ENCODE measurements at places on chromosomes 3 and 15.

- no peak for DNase-seq
Observed at GRCh38 chr3:25749031-25749581, 34.1 kb downstream of the NGLY1 start.

- DNase-seq, result no peak
Observed at GRCh38 chr3:48413086-48413485, 16.8 kb downstream of the PLXNB1 start.

DNA sequence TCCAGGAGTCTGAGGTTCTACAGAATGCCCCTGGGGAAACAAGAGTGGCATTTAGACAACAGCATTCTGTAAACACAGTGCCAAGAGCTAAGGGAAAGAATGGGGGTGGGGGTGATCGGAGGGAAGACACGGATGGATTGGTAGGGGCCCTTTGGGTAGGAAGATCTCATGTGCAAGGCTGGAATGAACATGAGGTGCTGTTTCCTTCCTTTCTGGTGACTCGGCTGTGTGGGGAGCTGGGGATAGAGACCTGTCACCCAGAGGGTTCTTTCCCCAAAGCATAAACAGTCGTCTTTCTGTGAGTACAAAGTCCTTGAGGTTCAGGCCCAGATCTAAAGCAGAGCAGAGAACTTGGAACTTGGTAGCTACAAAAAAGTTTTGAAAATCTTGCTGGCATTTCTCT, 11.7 kb downstream of the TPM1 start:
- DNase-seq, result no peak

GRCh38 chr3:105521770-105522169, 155.1 kb downstream of the ALCAM start:
- no peak for DNase-seq

DNA sequence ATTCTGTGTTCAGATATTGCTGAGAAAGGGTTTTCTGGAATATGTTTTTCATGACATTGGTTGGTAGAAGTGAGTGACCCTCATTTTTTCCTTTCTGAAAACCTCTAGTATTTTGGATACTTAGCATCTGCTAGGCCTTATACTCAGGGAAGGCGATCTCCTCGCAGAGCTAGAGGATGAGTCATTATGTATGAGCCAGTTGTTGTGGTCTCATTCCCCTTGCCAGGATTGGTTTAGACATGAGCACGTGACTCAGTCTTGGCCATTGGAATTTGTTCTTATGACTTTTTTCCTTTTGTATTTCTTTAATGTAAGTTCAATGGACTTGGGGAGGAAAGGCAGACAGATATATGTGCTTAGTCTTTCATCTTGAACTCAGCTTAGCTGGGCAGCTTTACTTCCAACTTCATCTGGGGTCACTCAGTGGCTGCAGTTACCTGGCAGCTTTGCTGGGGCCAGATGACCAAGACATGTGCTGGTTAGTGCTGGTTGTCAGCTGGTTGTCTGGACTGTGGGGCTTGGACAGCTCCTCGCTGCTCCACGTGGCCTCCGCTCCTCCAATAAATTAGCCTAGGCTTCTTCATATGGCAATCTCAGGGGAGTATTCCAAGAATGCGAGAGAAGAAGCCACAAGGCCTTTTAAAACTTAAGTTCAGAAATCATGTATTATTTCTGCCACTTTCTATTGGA, 207.5 kb downstream of the IL20RB start:
- DNase-seq, result no peak

DNA sequence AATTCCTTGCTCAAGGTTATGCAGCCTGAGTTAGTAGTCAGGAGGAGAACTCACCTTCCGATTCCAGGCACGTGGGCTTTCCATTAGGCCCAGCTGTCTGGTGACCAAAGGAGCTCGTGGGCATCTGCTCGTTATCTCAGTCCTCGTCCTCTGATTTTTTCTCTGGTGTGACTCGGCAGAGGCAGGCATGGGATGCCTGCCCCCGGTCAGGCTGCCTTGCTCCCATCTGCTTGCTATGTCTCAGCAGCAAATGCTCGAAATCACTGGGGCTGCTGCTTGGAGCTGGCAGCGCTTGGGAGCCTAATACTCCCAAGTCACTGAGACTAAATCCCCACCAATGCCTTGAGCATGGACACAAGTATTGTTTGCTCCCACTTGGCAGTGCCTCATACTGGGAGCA, 84.5 kb upstream of the NMNAT3 start:
- DNase-seq, result no peak

DNA sequence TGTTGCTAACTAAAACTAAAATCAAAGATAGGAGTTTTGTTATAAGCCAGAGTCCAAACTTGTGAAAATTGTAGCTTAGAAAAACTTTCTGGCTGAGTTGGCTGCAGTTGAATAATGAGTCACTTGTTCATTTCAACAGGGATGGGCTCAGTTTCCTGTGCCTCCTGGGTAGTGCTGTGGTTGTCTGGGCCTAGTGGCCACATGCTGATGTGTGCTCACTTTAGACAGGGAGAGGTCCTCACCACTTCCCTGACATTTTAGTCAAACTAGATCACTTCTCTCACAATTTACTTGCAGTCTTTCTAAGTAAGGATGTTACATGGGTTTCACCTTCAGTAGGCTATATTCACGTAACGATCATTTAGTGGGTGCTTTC, 6.3 kb upstream of the UBE2Q2 start:
- DNase-seq, result no peak

GRCh38 chr15:46117071-46117470, 482.2 kb downstream of the SQOR start:
- DNase-seq, result no peak

DNA sequence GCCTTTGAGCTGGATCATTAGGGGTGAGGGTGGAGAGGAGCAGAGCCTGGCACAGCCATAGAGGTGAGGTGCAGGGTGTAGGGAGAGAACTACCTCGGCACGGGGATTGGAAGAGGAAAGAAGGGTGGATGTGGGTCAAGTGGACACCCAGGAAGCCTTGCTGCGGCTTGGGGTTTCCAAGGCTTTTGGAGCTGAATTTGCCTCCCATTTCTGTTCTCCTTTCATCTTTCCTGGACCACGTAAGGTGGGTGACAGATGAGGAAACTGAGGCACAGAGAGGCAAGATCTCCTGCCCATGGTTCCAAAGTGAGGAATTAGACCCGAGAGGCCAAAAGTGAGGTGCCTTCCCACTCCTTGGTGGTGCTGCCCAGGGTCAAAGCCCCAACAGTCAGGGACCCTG, 35.4 kb upstream of the SFMBT1 start:
- no peak for DNase-seq

GRCh38 chr3:154616298-154616697, 186.3 kb upstream of the GPR149 start:
- DNase-seq, result no peak

GRCh38 chr3:4981665-4982494, 2.6 kb downstream of the BHLHE40 start:
- no peak for DNase-seq

DNA sequence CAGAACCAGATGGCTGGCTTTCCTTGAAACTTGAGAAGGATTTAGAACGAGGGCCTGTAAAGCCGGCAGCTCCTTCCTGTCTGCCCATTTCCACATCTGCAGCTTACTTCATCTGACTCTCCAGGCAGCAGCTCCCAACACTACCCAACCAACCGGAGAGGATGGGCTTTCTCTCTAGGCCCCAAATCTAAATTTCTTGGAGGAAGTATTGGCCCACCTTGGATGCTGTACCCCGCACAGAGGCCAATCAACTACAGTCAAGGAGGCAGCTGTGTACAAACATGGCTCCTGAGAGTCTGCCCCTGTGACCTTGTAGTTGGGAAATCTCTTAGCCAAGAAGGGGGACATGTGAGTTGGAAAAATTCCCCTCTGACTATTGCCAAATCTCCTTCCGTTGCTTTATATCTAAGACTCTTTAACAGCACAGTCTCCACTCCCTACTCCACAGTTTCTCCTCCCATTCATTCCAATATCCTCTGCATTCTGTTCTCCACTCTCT, 8.0 kb upstream of the ACAP2 start:
- DNase-seq, result no peak

DNA sequence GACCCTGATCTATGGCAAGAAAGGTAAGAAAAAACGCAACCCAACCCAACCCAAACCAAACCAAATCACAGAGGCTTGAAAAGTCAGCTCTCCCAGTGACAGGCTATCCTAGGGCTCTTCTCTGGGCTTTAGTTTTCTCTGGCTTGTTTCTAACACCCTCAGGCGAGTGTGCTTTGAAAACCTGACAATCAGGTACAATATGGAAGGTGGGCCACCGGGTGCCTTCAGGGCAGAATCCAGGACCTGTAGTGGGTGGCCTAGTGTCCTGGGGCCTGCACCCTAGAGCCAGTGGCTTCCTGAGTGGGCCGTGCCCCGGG, 46.8 kb downstream of the BHLHE40 start:
- DNase-seq, result no peak

- DNase-seq, result no peak
Observed at GRCh38 chr3:117165176-117165575, 455.6 kb downstream of the TUSC7 start.

DNA sequence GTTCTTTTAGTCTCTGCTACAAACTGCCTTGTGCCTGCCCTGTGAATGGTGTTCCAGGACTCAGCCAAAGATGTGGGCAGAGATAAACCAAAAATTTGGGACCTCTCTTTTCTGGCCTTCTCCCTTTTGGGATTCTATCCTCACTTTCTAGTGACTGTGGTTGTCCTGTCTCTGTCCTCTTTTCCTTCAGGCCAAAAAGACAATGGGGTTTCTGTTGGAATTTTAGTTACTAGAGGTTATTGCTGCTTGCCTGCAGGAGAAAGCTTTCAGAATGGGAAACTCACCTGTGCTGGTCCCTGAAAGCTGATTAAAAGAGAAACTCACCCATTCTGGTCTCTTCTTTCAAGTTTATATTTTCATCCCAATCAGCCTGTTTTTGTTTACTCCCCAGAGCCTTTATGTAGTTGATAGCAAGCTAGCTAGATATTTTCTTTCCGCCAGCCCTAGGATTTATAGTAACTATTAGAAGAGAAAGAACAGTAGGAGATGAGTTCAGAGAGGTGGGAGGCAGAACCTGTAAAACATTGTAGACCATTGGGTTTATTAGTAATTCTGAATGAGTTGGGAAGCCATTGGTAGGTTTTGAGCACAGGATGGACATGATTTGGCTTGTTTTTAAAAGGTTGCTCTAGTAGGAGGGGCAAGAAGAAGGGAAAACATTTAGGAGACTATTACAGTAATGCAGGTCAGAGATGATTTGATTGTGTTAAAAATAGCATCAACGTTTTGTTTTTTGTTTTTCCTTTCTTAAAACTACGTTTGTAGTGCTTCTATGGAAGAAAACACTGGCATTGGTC, 138.9 kb downstream of the TCF12 start:
- DNase-seq, result no peak

- DNase-seq, result no peak
Observed at GRCh38 chr15:72116731-72117485, 1.0 kb downstream of the MYO9A start.

DNA sequence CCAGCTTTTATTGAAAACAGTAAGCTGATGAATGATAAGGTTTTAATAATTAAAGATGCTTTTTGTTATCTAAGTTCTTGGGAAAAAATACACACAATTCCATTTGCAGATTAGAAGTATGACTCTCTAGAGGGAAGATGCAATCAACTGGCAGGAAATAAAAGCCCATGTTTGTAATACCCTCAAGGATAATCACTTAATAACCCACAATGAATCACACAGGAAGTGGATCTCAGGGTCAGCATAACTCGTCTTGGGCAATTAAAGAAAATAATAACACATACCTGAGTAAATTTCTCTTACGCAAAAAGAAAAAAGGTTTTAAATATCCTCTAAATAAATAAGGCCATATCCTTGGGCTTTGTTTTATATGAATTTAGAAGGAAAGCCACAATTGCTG, 9.4 kb upstream of the EID1 start:
- DNase-seq, result no peak

- no peak for DNase-seq
Observed at GRCh38 chr3:67804578-67804977, 150.2 kb upstream of the SUCLG2 start.

- no peak for DNase-seq
Observed at GRCh38 chr3:175111036-175111435, 251.9 kb downstream of the NAALADL2 start.

DNA sequence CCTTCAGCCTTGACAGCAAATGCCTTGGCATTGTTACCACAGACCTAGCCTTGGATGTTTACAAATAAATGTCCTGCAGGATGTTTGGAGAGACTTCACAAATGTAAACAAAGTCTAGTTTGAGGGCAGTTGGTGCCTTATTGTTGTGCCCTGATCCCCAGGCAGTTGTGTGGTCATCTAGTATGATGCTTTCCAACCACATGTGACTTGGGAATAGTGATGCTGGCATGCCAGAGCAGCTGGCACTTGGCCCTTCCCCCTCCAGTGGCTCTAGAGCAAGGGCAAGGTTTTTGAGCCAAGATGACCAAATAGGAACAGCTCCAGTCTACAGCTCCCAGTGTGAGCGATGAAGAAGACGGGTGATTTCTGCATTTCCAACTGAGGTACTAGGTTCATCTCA, 258.2 kb downstream of the ADAMTS17 start:
- DNase-seq, result no peak

- peak; percentile 28 for DNase-seq
Observed at GRCh38 chr3:188792793-188793192, 379.0 kb upstream of the TPRG1 start.

DNA sequence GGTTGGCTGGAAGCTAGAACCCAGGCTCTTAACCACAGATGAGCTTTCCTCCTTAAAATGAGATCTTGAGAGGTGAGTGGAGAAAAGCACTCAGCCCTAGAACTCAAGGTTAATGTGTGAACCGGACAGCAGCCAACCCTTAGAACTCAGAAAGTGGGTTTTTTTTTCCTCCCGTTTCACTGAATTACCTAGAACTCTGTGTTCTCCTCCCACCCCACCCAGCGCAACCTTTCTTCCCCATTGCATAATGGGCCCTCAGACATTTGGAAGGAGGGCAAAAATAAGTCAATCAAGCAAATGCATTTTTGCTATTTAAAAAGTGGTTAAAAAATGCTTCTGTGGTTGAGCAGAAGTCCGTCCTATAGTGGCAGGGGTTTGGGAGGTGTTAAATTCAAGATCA, 36.7 kb downstream of the POC1A start:
- no peak for DNase-seq

GRCh38 chr15:49063402-49064280, 17.4 kb upstream of the SECISBP2L start:
- no peak for DNase-seq

GRCh38 chr3:10855871-10856662, 40.0 kb downstream of the SLC6A11 start:
- DNase-seq, result no peak

GRCh38 chr15:40392986-40393948, 10.7 kb downstream of the KNSTRN start:
- DNase-seq, result no peak

- DNase-seq, result no peak
Observed at GRCh38 chr3:152461460-152461859, 192.7 kb downstream of the MBNL1 start.

GRCh38 chr3:183826448-183827250, 1.3 kb upstream of the MAP6D1 start:
- DNase-seq, result no peak

GRCh38 chr15:60093273-60094067, 89.4 kb downstream of the FOXB1 start:
- DNase-seq, result no peak

DNA sequence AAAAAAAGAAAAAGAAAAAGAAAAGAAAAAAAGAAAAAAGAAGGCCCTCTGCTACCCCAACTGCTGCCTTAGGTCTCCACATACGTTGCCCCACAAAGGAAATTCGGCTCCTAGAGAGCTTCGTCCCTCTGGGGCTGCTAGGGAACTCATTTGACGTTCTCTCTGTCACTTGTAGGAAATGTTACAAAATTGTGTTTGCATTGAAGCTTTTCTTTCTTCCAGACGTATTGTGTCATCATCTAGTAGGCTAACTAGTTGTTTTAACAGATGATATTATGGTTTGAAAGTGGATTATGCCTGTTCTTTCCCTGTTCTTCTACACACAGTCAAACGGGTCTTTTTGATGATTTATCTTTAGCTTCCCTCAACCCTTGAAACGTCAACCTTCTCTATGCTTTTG, 125.3 kb downstream of the BDH1 start:
- no peak for DNase-seq

All from hippocampal formation (tissue), 2 donors.